Panc1 (cell line): ENCODE measurements at places on chromosomes 3 and 15.

GRCh38 chr3:132622148-132622547 is 25.1 kb downstream of the ACKR4 start:
- no peak for DNase-seq

GRCh38 chr3:66720508-66720907 is 219.7 kb upstream of the LRIG1 start:
- no peak for DNase-seq

GRCh38 chr3:129553719-129554118 is 10.7 kb downstream of the H1-8 start:
- DNase-seq, result no peak

DNA sequence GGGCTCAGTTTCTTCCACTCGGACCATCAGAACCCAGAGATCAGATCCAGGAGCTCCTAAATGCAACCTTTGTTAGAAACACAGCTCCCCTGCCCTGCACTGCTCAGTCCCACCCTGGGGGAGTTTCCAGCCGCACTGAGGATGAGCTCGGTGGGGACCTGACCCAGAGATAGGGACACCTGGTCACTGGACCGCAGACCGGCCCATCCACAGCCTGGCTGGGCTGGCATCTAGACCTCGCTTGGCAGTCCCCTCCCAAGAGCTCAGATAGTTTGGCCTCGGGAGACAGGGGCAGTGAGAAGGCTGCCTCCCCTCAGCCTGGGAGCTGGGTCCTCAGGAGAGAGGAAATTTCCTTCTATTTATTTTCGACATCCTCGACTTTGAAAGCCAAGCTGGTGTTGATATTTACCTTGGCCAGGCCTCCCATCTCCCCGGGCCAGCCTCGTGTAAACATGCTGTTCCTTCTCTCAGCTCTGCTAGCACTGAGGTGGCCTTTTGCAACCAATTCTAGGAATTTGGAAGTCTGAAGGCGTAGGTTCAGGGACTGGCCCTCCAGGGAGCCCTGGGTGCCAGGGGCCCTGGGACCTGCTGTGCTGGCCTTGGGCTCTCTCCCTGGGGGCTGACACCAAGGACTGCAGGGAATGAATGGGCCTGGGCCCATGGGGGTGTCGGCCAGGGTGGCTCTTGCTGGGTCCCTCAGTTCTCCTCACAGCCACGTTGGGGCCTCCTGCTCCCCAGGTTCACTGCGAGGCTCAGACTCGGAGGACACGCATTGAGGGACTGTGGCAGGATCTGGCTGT is 90.1 kb downstream of the VGLL4 start:
- no peak for DNase-seq

DNA sequence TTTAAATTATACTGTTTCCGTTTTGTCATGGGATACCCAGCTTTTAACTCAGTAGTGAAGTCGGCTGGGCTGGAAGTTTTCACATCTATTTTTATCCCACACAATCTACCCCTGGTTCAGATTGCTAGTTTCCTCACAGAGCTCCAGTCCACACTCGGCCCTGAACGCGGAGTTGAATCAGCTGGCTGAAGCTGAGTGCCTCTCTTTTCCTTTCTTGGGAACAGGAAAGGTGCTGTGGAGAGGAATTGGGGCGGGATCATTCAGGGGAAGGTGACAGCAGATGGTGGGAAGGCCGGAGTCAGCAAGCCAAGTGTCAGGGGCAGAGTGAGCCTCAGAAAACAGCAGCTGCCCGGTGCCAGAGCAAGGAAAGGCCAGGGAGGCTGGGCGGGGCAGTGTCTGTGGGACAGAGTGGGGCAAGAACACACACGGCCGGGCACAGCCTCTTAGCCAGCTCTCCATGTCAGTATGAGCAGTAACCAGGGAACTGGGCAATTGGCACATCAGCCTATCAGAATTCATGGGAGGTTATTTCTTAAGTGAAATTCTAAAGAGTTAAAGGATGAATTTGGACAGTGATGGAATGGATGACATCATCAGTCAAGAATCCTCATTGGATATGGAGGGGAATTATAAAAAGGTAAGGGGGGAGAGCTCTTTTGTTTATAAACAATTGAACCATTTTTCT is 135.7 kb upstream of the IL12A start:
- DNase-seq, result no peak

DNA sequence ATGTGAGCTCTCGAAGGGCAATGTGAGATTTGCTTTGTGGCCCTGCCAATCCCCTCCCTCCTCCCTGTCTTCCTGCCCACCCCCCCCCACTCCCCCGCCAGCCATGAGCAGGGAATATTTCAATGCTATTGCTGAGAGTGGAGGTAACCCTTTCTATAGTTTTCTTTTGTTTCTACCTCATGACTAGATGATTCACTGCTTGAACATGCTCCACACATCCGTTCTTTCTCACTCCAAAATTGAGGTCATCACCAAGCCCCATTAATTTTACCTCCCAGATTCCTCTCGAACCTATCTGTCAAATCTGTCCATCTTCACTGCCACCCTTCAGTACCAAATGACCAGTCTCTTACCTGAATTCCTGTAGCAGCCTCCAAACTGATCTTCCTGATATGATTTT is 12.2 kb downstream of the ZNF774 start:
- no peak for DNase-seq

- no peak for DNase-seq
Observed at GRCh38 chr3:189202106-189202505, 30.3 kb downstream of the TPRG1 start.

- no peak for DNase-seq
Observed at GRCh38 chr3:196914866-196915265, 27.5 kb downstream of the NCBP2 start.

GRCh38 chr3:69239063-69239462 is 116.7 kb upstream of the LMOD3 start:
- DNase-seq, result no peak
